ENCODE measurements at places on chromosomes 5 and 9. TPM values are rescaled to one million over a fixed set of nuclear protein-coding genes. Genes with fewer than 3 reads are reported as not detected.

DNA sequence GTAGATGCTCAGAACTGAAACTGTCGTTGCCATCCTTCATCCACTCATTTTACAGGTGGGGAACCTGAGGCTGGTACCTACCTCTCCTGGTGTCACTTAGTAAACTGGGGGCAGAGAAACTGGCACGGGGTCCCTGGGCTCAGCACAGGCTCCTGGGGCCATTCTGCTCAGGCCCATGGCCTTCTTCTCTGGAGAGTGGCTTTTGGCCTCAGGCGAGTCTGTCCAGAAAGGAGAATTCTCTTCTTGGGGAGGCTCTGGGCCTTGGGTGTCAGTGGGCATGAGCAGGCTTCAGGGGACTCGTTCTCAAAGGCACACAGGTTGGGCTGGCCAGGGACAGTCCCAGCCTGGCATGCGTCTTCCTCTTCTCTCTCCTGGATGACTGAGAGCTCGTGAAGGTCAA lies 24.6 kb downstream of the COL5A1 start:
- no peaks in the 10 kb centered on the region for H3K27me3 ChIP-seq
- H3K27ac ChIP-seq: no peak overlapping the region
- H3K36me3 ChIP-seq: no peaks in the 10 kb centered on the region
- DNase-seq: peak; percentile 4
- H3K4me1 ChIP-seq: no peaks in the 10 kb centered on the region
- no peak overlapping the region for H3K4me3 ChIP-seq

DNA sequence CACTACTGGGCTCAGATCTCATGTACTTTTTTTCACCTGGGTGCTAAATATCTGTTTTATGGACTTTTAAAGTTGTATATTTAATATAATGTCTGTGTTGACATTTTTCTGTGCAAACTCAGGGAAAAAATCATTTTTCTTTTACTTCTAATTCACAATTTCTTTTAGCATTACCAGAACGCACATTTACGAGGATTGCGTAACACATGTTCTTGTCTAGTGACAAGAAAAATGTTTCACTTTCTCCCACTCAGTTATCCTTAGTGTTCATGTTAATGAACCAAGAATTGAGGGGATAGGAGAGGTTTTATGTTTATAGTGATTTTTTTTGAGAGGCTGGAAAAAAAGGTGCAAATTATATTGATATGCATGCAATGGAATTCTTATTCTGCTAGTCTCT lies 86.3 kb upstream of the PJA2 start:
- H3K27me3 ChIP-seq: no peaks in the 10 kb centered on the region
- H3K4me3 ChIP-seq: no peak overlapping the region
- H3K27ac ChIP-seq: no peak overlapping the region
- H3K36me3 ChIP-seq: no peaks in the 10 kb centered on the region

DNA sequence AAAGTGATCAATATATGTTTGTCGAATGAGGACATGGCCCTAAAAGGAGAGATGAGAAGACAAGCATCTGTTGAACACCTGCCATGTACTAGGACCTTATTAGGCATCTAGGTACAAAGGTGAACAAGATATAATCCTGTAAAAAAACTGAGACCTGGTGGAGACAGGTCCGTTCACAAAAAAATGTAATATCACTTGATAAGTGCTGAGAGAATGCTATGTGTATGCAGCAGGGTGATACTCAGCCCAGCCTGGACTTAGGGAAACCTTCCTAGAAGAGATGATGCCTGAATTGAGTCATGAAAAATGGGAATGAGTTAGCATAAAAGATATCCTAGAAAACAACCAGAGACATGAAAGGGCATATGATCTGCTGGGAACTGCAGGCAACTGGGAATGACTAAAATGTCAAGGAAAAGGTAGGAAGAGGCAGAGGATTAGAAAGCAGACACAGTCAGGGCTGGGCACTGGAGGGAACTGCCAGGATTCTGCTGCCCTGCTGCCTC lies 108.5 kb downstream of the ADRB2 start:
- no peaks in the 10 kb centered on the region for H3K27me3 ChIP-seq
- DNase-seq: no peak
- H3K4me3 ChIP-seq: no peak overlapping the region
- H3K4me1 ChIP-seq: no peaks in the 10 kb centered on the region
- no peaks in the 10 kb centered on the region for H3K36me3 ChIP-seq

DNA sequence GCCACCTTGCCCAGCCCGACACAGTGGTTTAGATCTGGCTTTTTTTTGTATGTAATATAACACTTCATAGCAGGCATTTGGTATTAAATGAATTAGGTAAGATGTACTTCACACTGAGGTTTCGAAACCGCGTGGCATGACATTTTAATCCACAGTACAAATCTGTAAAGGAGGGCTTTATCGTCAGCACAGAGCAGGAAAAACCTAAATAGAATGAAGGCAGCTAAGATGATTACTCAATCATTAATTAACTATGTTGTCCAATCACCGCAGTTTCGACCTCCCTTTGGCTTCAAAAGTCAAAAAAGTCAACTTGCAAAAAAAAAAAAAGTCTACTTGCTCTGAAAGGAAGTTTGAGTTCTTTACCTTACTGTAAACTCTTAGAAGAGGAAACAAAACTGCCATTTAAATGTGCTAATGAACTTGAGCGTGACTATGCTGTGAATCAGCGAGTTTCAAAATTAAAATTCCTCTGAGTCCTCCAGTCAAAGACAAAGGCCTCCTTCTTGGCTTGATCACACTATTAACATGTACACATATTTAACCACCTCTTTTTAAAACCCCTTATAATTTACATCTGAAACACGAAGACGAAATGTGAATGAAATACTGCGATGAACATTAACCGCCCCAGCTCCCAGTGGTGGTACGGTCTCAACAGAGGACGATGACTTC lies 698 bp upstream of the SEC24A start:
- H3K27ac ChIP-seq: peak overlapping the region; percentile 97
- peak overlapping the region; percentile 98 for H3K4me3 ChIP-seq
- no peaks in the 10 kb centered on the region for H3K27me3 ChIP-seq
- H3K4me1 ChIP-seq: peaks cover 49% of the 10 kb centered on the region

DNA sequence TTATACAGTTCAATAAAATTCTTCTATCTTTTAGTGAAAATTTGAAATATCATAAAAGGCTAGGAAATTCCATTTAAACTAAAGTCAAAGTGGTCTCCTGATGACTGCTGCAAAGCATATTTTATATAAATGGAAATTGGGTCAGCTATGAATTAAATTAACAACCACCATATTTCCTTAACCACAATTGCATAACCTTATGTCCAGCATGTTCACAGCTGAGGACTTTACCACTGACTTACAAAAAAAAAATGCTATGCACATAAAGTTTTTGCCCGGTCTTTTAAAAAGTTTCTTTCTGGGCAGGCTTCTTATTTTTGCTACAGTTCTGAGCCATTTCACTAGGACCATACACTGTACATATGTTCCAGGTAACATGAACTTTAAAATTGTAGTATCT lies 208.6 kb upstream of the RGMB start:
- no peak overlapping the region for H3K4me3 ChIP-seq
- H3K27me3 ChIP-seq: no peaks in the 10 kb centered on the region
- no peak overlapping the region for H3K27ac ChIP-seq
- no peak for DNase-seq
- H3K36me3 ChIP-seq: no peaks in the 10 kb centered on the region

DNA sequence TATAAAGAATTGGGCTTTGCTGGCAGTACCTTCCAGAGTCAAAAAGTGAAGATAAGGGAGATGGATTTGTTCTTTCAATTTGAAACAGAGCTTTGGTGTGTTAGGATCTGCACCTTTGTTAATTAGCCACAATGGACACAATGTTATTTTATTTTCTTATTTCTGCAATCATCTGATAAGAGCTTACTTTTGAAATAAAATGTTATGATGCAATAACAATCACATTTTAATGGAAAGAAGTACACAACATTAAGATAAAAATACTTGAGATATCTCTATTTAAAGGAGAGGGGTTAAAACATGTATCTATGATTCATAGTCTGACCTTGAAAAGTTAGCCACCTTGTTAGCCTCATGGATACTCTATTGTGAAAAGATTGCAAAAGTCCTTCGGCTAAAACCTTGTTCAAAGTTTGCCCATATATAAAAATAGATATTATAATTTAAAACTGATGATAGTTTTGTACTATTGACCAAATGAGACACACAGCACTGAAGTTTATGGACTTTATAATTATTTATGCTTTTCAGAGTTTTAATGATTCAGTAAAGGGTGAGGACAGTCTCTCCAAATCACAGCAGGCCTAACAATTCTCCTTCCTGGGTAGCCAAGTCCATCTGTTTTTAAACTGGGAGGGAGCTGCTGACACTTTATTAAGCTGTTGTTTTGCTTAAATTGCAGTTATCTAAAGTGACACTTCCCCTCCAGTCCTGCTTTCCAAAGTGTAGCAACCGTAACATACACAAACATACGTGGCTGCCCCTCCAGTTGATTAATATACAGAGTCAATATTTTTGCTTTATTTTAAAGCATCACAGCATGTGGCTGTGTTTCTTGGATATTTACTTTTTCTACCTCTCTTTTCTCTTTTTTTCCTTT lies 47.6 kb upstream of the DAP start:
- no peaks in the 10 kb centered on the region for H3K4me1 ChIP-seq
- H3K36me3 ChIP-seq: no peaks in the 10 kb centered on the region
- no peak for DNase-seq
- no peak overlapping the region for H3K4me3 ChIP-seq
- H3K27ac ChIP-seq: no peak overlapping the region

DNA sequence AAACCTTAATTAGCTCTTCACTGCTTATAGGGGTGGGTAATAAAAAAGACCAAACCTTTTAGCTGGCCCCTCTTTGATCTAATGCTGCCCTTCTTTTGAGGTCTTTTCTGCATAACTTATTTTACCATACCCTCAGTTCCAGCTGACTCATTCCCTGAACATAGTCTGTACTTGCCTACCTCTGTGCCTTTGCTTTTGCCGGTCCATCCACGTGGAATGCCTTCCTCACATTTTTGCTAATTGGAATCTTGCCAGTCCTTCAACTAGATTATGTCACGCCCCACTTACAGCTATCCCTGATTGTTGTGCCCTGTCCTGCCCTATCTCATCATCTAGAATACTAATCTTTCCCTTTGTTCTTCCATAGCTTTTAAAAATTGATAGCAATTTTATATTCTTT lies 44.2 kb downstream of the FAF2 start:
- H3K4me3 ChIP-seq: no peak overlapping the region
- H3K27ac ChIP-seq: no peak overlapping the region
- no peaks in the 10 kb centered on the region for H3K4me1 ChIP-seq
- H3K27me3 ChIP-seq: no peaks in the 10 kb centered on the region
- DNase-seq: no peak
- H3K36me3 ChIP-seq: peaks cover 15% of the 10 kb centered on the region

DNA sequence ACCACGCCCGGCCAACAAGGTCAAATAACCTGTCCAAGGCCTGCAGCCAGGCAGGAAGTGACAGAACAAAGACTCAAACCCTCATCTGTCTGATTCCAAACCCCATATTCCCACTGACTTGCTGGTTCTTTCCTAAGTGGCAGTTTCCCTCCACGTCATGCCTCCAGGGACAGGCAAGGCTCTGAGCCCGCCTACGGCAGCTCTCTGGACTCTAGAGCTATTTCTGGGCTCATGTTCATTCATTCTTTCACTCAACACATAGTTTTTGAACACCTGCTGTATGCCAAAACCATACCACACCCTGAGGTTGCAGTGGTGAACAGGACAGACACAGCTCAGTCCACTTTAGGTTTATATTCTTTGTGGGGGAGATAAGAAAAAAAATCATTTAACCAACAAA lies 5.2 kb upstream of the FBP1 start:
- no peaks in the 10 kb centered on the region for H3K36me3 ChIP-seq
- no peaks in the 10 kb centered on the region for H3K27me3 ChIP-seq
- H3K27ac ChIP-seq: no peak overlapping the region

GRCh38 chr5:112238473-112238872 lies 180.6 kb downstream of the EPB41L4A start:
- no peak overlapping the region for H3K27ac ChIP-seq
- no peaks in the 10 kb centered on the region for H3K4me1 ChIP-seq
- no peaks in the 10 kb centered on the region for H3K27me3 ChIP-seq

DNA sequence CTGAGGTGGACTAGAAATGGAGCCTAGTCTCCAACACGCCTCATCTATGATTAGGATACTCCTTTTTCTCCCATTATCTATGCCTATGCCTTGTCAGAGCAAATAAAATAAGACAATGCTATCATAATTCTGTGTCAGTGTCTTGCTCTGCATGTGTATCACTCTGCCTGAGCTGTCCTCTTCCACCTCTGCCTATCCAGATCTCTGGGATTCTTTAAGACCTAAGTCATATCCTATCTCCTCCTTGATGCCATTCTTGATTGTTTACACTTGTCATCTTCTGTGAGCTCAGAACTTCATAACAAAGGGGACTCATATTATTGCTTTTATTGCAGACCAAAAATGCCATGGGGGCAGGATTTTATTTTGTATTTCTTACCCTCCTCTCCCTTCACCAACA lies 351.2 kb upstream of the C9orf72 start:
- no peaks in the 10 kb centered on the region for H3K27me3 ChIP-seq
- DNase-seq: no peak
- H3K4me1 ChIP-seq: no peaks in the 10 kb centered on the region
- H3K4me3 ChIP-seq: no peak overlapping the region
- H3K36me3 ChIP-seq: no peaks in the 10 kb centered on the region

GRCh38 chr9:92864152-92864551 lies 13.7 kb downstream of the ZNF484 start:
- H3K4me1 ChIP-seq: no peaks in the 10 kb centered on the region
- DNase-seq: no peak
- peaks cover 2% of the 10 kb centered on the region for H3K36me3 ChIP-seq
- H3K4me3 ChIP-seq: no peak overlapping the region
- no peaks in the 10 kb centered on the region for H3K27me3 ChIP-seq

- H3K4me3 ChIP-seq: no peak overlapping the region
- no peaks in the 10 kb centered on the region for H3K4me1 ChIP-seq
- H3K27me3 ChIP-seq: no peaks in the 10 kb centered on the region
- DNase-seq: no peak
- H3K27ac ChIP-seq: no peak overlapping the region
- no peaks in the 10 kb centered on the region for H3K36me3 ChIP-seq
Observed at GRCh38 chr5:142767911-142768310, 2.3 kb upstream of the ARHGAP26 start.

Gene PCDHGA7
- total RNA-seq: 0.37 TPM

Gene CDH18
- not detected for total RNA-seq

Gene ZBED3
- 9.9 TPM for total RNA-seq

Gene TUBB4B
- 117 TPM for total RNA-seq

Gene FGF18
- not detected for total RNA-seq

Gene TRAF2
- 8.8 TPM for total RNA-seq

Data from right lobe of liver (tissue), 6 donors.